ENCODE measurements at places on chromosomes 7 and 10. TPM values are rescaled to one million over a fixed set of nuclear protein-coding genes. Genes with fewer than 3 reads are reported as not detected.
A peak's percentile ranks its signal among the peaks of the same experiment; 100 is the strongest.

DNA sequence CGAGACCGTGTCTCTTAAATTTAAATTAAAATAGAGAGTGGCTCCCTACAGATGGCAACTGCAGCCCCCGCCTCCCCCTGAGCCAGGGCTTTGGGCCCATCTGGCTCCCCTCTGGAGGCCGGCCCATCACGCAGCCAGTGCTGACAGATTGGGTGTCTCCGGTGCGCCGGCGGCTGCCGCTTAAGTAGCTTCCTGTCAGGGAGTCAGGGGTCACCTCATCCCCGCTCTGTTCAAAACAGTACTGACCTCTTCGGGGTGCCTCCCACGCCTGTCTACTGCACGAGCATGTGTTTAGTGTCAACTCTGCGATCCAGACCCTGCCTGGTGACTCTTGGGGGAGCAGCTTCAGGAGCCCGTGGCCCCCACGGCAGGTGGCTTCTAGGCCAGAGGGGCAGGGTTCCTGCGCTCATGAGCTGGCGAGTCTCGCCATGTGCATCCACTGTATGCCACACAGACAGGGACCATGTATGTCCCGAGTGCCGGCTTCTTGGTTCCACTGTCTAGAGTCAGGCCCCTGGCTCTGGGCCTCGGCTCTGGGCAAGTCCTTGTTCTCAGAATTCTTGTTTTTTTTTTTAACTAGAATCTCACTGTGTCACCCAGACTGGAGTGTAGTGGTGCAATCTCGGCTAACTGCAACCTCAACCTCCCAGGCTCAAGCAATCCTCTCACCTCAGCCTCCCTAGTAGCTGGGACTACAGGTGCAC is 36.1 kb downstream of the KCTD7 start:
- peak; percentile 32 for DNase-seq

DNA sequence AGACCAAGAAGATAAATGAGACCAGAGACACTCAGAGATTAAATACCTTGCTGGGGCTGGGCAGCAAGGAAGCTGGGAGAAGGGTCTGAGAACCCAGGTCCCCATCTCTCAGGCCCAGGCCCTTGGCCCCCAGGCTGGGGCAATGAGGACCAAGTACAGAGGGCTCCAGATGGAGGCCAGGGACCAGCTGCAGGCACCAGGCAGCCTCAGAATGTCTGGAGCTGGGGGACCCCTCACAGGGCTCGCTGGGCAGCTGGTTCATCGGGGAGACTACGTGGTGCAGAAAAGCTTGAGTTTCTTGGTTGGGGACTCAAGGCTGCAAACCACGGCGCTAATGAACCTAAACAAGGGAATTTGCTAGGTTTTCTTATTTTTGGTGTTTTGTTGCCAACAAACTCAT is 75.6 kb downstream of the PRKAG2 start:
- DNase-seq: no peak

NYAP1 gene
- total RNA-seq: 1.1 TPM

ASB4 gene
- total RNA-seq: 0.74 TPM

GRCh38 chr7:121109145-121109544 is 120.6 kb downstream of the CPED1 start:
- DNase-seq: no peak

ABCB1 gene
- total RNA-seq: 3.2 TPM

- DNase-seq: no peak
Measured at GRCh38 chr10:49751636-49752510, 10.2 kb downstream of the OGDHL start.

APBB1IP gene
- total RNA-seq: 12.2 TPM

GRCh38 chr7:82729172-82730030 is 285.8 kb upstream of the CACNA2D1 start:
- no peak for DNase-seq

DNA sequence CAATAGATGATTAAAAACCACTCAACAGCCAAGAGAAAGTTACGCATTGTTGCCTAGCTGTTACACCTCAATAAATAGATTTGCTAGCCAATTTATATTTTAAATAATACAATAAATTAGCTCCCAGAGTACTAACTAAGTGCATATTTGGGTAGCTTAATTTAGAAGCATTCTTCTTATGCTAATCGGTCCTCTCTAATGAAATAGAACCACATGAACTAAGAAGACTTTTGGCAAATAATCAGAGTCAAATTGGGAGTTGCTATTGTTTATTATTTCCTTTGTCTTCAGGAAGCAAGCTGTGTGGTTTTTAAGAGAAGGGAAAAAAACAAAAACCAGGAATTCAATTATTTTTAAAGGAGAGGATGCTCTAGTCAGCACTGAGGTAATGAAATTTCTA is 49.0 kb upstream of the TRIL start:
- DNase-seq: no peak

DNA sequence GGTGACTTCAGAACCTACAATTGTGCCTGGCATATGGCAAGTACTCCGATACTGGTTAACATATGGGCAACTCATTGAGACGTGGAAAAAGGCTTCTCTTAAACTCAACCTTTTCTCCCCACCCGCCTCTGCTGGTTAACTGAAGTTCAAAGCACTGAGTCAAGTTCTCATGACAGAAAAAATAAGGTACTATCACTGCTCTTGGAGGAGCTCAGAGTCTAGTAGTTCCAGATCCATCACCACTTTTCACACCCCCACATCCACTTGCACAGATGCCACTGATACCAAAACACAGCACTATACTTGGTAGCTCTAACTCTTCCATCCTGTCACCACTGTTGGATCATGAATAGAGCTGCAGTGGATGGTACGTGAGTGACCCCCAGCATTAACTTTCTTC is 36.2 kb downstream of the CCDC6 start:
- no peak for DNase-seq

GJD4 gene
- total RNA-seq: not detected
